ENCODE measurements at places on chromosomes 5 and 9.

- no peak for DNase-seq
Observed at GRCh38 chr5:56615361-56616153, 199.8 kb upstream of the MAP3K1 start.

GRCh38 chr9:134835448-134835847 lies 45.2 kb upstream of the FCN2 start:
- no peak for DNase-seq

- DNase-seq, result no peak
Observed at GRCh38 chr5:154524859-154525258, 46.8 kb upstream of the HAND1 start.

- DNase-seq, result peak; percentile 29
Observed at GRCh38 chr9:122346478-122347347, 24.1 kb upstream of the PTGS1 start.

Measured in stimulated activated CD4-positive, alpha-beta T cell treated with anti-CD3 and anti-CD28 coated beads, Interleukin-2, amount 100 ng/mL, for 24 hours (primary cell).